ENCODE measurements at places on chromosomes 1 and 21. TPM values are rescaled to one million over a fixed set of nuclear protein-coding genes. Genes with fewer than 3 reads are reported as not detected.
A peak's percentile ranks its signal among the peaks of the same experiment; 100 is the strongest.

PRSS38 gene
- not detected for total RNA-seq

PODN gene
- total RNA-seq: 13.2 TPM

B3GALT5 gene
- not detected for total RNA-seq

PKNOX1 gene
- total RNA-seq: 19.1 TPM

ZSWIM5 gene
- total RNA-seq: 1.3 TPM

PADI2 gene
- total RNA-seq: 0.88 TPM

GPA33 gene
- 4.6 TPM for total RNA-seq

ASTN1 gene
- total RNA-seq: not detected

- peak; percentile 77 for DNase-seq
Observed at GRCh38 chr1:18955441-18956192, 859 bp downstream of the IFFO2 start.

- no peak for DNase-seq
Observed at GRCh38 chr21:26041431-26042180, 129.0 kb downstream of the APP start.

DNA sequence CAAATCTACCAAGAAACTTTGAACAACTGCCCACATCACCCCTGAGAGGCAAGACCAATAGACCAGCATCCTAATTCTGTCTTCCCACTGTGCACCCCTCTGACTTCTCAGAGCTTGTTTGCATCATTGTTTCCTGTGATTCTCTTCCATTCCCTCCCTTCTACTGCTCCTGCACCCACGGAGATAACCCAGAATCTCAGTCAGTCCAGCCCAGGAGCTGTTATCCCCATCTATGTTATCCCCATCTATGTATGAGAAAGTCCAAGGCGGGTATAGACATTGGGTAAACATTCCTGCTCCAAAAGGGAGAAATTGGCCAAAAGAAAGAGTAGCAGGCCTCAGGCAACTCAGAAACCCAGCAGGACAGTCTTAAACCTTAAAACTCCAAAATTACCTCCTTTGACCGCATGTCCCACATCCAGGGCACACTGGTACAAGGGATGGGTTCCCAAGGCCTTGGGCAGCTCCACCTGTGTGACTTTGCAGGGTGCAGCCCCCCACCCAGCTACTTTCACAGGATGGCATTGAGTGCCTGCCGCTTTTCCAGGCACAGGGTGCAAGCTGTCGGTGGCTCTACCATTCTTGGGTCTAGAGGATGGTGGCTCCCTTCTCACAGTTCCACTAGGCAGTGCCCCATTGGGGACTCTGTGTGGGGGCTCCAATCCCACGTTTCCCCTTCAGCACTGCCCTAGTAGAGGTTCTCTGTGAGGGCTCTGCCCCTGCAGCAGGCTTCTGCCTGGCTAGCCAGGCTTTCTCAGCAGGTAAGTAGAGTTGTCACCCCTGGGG is 414.8 kb downstream of the NPHP4 start:
- DNase-seq: no peak

GRCh38 chr1:197915862-197916499 is 1.2 kb upstream of the LHX9 start:
- DNase-seq: peak; percentile 32

- no peak for DNase-seq
Observed at GRCh38 chr1:206471415-206471801, 1.1 kb downstream of the IKBKE start.

DNA sequence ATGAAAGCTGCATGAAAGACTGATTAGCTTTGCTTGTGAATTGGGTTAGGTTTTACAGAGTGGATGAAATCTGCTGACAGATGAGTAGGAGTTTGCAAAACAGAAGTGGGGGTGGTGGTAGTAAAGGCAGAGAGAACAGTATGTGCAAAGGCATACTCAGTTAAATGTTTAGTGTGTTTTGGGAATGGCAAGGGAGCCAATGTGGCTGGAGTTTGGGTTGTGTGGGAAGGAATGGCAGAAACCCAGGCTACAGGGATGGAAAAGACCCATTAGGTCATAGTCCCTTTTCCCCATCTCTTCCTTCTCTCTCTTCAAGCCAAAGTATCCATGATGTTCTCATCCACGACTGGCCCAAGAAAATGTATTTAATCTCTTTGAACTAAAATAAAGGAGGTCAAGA is 362.2 kb upstream of the LYPLAL1 start:
- DNase-seq: no peak

DNA sequence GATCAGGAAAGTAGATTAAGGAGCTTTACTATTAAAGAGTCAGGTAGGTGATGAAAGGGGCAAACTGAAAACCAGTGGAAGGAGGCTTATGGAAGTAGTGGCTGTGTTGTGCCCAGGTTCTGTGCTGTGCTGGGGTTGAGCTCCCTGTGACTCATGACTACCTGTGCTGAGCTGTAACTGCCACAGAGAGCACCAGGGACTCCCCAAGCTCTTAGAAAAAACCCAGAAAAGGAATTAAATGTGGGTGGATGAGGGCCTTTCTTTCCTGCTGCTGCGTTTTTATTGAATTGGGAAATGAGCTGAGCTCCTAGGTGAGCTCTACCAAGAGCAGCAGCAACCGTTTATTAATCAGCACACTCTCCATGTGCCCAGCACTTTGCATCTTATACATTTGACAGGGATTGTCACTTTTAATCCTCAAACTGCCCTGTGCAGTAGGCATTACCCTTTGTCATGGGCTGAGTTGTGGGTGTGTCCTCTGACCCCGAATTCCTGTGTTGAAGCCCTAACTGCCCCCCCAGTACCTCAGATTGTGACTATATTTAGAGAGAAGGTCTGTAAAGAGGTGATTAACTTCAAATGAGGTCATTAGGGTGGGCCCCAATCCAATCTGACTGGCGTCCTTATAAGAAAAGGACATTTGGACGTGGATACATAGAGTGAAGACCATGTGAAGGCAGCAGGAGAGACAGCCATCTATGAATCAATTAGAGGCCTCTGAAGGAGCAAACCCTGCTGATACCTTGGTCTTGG is 65.4 kb downstream of the AK4 start:
- no peak for DNase-seq

DNA sequence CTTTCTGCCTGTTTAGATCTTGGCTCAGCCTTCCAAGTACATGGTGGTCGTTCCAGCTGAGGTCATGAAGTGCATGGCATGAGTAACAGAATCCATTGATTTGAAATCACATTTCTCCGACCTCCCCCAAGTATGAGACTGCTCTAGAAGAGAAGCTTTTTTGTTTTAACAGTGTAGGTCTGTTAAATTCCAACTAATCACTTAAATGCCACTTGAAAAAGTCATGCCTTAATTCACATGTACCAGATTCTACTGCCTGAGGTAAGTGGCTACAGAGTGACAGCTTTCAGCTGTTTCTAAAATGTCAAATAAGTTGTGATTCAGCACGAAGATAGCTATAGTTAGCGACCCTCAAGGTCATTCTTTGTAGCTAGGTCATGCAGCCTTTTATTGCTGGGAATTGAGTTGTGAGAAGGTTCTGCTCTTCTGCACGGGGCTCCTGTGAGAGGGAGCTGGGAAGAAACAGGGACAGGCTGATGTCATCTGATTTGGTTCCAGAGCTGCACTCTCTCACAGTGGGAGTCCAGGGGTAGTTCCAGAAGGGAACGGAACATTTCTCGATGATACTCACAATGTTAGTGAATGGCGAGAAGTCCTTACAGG is 112.7 kb downstream of the VPS13D start:
- no peak for DNase-seq

DNA sequence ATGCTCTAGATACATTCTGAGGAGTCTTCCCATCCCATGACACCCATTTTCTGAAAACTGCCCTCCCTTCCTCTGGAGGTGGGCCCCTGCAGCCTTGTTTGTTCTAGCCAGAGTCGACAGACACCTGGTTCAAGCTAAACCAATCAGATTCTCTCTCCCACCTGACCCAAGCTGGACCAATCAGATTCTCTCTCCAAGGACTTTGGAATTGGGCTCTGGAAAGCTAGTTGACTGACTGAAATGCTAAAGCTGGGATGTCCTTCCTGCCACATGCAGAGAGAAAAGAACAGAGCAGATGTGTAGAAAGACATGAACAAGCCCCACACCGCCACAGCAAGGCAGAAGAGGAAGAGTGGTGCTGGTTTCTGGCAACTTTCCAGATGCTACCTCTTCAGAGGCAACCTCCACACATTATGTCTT is 24.6 kb downstream of the ASAP3 start:
- no peak for DNase-seq

DNA sequence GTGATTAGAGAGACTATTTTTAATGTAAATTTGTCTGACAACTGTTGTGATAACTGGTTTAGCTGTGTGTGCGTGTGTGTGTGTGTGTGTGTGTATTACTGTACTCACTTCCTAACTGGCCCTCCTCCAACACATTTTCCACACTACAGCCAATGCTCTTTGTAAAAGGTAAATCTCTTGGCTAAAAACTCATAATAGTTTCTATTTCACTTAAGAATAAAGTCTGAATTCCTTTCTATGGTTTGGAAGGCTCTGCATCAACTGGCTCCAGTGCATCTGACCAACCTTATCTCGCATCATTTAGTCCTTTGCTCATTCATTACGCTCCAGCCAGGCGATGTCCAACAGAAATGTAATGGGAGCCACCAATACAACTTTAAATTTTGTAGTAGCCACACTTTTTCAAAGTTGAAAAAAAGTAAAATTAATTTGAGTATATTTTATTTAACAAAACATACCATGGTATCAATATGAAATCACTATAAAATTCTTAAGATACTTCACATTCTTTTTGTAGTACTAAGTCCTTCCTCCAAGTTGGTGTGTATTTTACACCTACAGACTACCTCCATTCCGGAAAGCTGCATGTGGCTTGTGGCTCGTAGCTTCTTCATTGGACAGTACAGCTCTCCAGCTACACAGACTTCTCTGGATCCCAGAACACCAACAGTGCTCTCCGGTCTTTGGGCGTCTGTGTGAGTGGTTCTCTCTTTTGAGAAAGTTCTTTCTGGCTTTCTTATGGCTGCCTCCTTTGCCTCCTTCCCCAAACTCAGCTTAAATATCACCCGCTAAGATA is 68.9 kb downstream of the NRIP1 start:
- no peak for DNase-seq

DNA sequence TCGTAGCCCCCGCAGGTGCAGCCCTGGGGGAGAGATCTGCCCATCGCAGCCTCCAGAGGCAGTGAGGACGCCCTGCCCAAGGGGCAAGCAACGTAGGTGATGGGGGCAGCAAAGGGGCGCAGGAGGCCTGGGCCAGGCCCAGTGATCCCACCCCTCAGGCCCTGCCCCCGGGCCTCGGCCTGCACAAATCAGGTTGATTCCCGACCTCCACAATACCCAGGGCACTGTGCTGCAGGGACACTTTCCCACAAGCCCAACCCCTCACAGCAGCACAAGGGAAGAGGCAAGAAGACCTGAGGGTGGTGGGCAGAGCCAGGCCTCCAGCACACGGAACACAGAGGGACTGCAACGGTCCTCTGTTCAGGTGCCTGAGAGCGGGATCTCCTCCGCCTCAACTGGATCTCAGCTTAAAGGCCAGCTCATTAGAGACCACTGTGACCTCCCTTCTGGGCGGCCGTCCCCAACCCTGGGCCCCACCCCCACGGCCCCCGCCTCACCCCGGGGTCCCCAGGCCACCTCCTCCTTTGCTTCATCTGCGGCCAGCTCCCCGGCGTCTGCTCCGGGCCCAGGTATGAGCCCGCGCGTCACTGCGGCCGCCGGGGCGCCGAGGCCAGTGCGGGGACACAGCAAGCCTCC is 812 bp upstream of the ARF1 start:
- DNase-seq: peak; percentile 42

- DNase-seq: peak; percentile 59
Observed at GRCh38 chr1:108080448-108080847, 115.5 kb upstream of the VAV3 start.

DNA sequence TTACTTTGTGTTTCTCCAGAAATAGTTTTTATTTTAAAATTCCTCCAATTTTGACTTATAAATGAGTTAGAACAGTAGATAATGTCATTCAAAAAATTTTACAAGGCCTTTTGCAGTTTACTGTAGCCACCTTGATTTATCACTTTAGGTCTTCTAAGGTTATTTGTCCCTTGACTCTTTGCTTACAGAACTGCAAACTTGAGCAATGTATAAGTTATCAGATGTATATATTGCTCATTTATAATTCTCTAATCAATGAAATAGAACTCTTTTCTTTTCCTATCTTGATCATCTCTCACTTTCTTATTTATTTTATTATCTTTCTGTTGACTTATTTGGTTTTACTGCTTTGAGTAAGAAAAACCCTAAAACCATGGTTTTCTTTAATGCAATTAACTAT is 5.8 kb upstream of the SPTA1 start:
- DNase-seq: no peak

- DNase-seq: peak; percentile 18
Observed at GRCh38 chr1:9900142-9901043, 9.7 kb downstream of the CTNNBIP1 start.

DNA sequence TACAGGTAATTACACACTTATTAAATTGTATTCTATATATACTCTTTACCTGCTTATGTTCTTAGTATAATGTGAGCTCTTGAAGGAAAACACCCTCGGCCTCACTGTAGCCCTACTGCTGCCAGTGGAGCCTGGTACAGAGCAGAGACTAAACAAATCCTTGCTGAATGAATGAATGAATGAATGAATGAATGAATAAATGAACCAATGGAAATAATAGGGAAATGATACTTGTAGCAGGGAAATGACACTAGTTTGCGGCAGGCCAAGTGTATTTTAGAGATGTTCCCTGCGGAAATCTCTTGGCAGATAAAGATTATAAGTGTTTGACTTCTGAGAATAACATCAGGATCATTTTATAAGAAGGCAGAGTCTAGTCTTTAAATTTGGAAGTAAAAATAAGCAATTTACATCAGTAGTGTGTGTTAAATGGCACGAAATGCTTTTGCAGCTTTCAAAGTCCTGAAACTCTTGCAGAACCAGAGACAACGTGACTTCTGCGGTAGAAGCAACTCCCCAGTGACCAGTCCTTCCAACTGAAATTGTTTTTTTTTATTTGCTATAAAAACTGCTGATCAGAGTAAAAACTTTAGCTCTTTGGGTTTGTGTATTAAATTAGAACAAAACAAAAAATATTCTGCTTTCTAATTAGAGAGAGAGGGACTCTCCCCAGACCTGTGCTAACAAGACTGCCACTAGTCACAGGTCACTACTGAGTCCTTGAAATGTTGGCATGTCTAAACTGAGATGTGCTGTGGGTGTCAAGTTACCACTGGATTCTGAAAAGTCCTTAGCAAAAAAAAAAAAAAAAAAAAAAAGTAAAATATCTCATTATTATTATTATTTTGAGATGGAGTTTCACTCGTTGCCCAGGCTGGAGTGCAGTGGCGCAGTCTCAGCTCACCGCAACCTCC is 199.3 kb upstream of the MAP1LC3C start:
- DNase-seq: no peak

DNA sequence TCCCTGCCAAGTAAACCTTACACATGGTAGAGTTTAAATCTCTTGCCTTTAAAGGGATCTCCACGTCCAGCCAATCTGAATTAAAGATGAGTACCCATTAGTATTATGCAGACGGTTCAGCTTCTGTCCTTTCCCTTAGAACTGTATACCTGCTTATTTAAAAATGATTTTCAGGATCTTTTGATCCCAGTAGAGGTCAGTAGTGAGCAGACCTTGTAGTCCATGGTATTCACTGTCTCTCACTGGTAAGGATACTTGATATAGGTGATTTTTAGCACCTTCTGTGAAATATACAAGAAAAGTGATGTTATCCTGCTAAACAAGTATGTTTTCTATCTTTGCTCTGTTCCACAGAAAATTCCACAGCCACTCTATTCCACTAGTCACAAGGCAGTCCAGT is 1211.6 kb upstream of the ADGRL4 start:
- DNase-seq: no peak

GRCh38 chr1:54543729-54544496 is 4.1 kb upstream of the ACOT11 start:
- no peak for DNase-seq
